ENCODE measurements at places on chromosomes 7 and 10.

DNA sequence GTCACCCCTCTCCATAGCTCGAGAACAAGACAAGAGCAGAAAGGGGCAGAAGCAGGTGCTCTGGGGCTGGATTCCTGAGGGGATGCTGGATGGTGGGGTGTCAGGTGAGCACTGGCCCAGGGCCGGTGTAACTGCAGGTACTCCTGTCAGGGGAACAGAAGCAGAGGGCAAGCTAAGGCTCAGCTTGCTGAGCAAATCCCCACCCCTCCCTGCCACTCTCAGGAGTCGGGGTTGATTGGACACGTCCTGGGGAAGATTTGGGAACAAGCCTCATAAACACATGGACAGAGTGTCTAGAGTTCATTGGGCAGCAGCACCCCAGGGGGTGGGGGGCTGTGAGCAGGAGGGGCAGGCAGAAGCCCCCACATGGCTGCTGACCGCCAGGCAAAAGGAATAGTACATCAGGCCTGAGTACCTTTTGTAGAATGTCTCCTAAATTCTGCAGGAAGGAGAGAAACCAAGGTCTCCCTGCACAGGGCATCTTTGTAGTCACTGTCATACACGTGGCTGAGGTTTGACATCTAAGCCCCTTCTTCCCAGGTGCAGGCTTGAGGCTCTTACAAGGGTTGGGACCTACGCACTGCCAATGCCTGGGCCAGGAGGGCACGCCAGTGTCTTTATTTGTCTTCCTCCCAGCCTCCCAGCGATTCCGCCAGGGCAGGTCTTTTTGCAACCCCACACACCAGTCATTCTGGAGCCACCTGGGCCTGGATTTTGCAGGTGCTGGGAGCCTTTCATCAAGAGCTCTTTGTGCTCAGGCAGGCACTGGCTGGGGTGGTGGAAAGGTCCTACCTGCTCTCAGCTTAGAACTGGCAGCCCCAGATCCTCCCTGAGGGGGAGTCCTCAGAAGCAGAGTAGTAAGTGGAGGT lies 2.8 kb downstream of the CALML3 start:
- no peak for DNase-seq

- DNase-seq: no peak
Measured at GRCh38 chr10:32225976-32226375, 121.0 kb downstream of the EPC1 start.

- peak; percentile 10 for DNase-seq
Measured at GRCh38 chr7:96949766-96950165, 55.6 kb upstream of the DLX6 start.

GRCh38 chr10:47121336-47121735 lies 178.7 kb upstream of the GDF10 start:
- no peak for DNase-seq

GRCh38 chr10:79476645-79477044 lies 31.2 kb upstream of the ZCCHC24 start:
- DNase-seq: no peak

- no peak for DNase-seq
Measured at GRCh38 chr10:110335314-110336064, 30.8 kb upstream of the SMNDC1 start.

- no peak for DNase-seq
Measured at GRCh38 chr10:49180444-49180860, 7.7 kb downstream of the TMEM273 start.

- DNase-seq: peak; percentile 94
Measured at GRCh38 chr7:137873979-137874777, 27.4 kb upstream of the DGKI start.

GRCh38 chr7:104357166-104357565 lies 28.8 kb downstream of the LHFPL3 start:
- DNase-seq: no peak

DNA sequence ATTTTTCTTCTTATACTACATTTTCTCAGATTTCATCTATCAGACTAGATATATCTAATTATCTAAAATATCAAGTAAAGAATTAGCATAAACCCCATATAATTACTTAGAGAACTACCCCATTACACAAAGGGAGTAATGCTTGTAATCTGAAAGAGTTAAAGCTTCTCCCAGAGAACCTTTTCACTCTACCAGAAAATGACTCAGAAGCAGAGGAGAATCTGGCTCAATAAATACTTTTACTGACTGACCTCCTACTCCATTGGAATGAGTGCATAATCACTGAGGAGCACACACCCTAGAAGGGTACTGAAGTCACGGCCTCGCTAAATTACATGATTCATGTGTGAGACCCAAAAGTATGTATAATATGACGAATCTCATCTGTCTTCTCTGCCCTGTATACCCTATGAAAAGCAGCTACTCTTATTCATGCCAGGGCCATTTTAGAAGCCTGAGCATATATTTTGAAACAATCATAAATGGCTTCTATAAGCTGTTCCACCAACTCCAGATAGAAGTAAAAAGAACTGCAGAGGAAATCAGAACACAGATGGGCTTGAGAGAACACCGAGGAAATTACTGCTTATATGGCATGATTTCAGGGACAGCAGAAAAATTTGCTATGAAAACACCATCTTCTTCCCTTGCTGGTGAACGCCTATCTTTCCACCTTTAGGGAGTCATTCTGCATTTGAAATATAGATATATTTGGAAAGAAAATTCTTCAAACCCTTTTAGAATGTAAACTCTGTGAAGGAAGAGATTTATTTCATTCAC lies 32.7 kb downstream of the DNMBP start:
- peak; percentile 96 for DNase-seq
